Activated T-helper 1 cell treated with anti-CD3 and anti-CD28 coated beads, Interleukin-2, amount 50 U/mL, for 16 hours (primary cell): ENCODE measurements at places on chromosomes 5 and 9.

- DNase-seq, result no peak
Observed at GRCh38 chr9:112241491-112241890, 66.4 kb upstream of the SUSD1 start.

DNA sequence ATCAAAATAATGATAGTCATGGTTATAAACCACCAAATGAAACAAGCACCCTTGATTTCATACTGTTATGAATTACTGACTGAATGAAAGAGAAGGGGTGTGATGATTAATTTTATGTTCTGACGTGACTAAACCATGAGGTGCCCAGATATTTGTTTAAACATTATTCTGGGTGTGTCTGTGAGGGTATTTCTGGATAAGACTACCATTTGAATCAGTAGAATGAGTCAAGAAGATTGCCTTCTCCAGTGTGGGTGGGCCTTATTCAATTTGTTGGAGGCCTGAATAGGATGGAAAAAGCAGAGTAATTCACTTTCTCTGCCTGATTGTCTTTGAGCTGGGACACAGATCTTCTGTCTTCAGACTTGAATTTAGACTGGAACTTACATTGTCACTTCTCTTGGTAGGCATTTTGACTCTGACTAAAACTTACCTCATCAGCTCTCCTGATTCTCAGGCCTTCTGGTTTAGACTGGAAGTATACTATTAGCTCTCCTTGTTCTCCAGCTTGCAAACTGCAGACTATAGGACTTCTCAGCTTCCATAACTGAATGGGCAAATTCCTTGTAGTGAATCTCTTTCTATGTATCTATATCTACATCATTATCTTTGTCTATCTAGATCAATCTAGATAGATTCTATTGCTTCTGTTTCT is 321.9 kb upstream of the TARS1 start:
- DNase-seq, result no peak

GRCh38 chr5:56052735-56053134 is 58.0 kb upstream of the IL6ST start:
- DNase-seq, result no peak

- DNase-seq, result no peak
Observed at GRCh38 chr5:57719216-57719615, 236.6 kb upstream of the ACTBL2 start.

DNA sequence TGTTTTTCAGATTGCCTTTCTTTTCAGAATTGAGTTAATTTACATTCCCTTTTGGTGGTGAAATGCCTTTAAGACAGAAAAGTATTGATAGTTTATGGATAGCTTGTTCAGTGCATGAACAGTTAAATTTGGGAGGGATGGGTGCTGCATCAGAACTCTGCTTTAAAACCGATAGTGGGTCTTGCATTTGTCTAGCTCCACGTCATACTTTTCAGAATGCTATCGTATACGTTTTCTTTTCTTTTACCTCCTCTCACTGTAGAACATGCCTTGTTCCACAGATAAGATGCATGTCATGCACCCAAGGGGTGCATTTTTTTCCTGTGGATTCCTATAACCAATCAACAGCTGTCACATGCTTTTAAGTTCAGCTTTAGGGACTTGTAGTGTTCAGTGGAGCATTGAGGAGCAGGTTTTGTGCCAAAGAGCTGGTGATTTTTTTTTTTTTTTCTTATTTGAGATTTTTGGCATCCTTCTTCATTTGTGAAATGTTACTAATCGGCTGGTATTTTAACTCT is 2.3 kb downstream of the SLC44A1 start:
- no peak for DNase-seq

DNA sequence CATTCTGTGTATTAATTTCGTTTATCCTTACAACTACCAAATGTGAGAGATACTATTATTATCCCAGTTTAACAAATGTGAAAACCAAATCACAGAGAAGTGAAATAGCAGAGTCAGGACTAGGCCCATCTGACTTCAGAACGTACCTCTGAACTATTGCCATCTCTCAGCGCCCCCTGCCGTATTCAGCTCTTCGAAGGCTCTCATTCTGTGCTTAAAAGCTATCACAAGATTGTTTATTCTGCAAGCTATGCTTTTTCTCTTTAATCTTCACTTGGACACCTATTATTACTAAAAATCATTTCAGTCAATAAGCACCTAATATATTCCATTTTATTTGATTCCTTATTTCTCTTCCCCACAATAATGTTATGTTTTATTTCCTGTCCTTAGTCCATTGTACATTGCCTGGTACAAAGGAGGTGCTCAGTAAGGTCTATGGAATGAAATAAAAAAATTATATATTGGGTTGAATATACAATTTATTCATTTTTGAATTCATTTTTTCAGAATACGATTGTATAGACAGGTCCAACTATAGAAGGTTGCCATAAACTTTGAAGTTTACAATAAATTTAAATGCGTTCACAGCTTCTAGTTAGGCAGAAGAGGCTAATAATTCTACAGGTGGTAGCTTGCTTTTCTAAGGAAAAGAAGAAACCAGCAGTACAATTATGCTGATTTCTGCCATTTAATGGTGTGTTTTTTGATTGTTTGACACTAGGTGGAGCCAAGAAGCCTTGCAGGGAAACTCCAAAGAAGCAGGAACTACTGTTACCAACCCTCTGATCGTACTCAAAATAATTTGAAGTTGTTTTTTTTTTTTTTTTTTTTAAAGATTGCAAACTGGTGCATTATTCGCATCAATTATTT is 202.2 kb upstream of the DMRTA1 start:
- no peak for DNase-seq

GRCh38 chr5:135387629-135387960 is 11.4 kb downstream of the MACROH2A1 start:
- no peak for DNase-seq

GRCh38 chr9:133120501-133121197 is 391 bp downstream of the RALGDS start:
- DNase-seq, result no peak

- no peak for DNase-seq
Observed at GRCh38 chr9:20490246-20490834, 132.0 kb downstream of the MLLT3 start.

- no peak for DNase-seq
Observed at GRCh38 chr9:19445452-19445851, 36.6 kb downstream of the ACER2 start.

DNA sequence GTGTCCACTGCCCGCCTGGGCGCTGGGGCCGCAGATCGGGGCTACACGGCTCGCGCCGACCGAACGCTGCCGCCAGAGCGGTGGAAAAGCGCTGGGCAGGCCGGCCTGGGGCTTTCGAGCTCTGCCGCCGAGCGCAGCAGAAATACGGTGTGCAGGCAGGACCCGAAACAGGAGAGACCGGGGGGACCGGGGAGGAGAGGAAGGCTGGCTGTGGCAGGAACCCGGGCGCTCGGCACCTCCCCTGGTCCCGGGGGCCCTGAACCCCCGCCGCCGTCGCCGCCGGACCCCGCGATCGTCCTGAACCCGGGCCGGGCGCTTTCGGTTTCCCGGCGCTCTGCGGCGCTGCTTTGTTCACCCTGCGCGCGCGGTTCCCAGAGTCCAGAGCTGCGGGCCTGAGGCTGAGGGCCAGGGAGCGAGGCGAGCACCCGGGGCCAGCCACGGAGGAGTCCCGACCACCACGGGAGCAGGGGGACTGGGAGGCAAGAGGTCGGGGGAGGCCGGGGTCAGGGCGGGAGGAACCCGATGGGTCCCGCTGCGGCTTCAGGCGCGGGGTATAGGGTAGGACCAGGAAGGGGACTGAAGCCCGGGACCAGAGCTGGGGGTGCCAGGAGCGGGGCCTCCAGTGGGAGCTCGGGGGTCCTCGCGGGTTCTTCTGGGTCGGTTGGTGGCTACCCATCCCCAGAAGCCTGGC is 12.0 kb downstream of the IRX2 start:
- no peak for DNase-seq

GRCh38 chr5:30839956-30840355 is 353.5 kb upstream of the CDH6 start:
- no peak for DNase-seq

- no peak for DNase-seq
Observed at GRCh38 chr9:14895806-14896205, 14.4 kb downstream of the FREM1 start.

GRCh38 chr9:136625101-136626065 is 37.3 kb upstream of the EGFL7 start:
- DNase-seq, result no peak

DNA sequence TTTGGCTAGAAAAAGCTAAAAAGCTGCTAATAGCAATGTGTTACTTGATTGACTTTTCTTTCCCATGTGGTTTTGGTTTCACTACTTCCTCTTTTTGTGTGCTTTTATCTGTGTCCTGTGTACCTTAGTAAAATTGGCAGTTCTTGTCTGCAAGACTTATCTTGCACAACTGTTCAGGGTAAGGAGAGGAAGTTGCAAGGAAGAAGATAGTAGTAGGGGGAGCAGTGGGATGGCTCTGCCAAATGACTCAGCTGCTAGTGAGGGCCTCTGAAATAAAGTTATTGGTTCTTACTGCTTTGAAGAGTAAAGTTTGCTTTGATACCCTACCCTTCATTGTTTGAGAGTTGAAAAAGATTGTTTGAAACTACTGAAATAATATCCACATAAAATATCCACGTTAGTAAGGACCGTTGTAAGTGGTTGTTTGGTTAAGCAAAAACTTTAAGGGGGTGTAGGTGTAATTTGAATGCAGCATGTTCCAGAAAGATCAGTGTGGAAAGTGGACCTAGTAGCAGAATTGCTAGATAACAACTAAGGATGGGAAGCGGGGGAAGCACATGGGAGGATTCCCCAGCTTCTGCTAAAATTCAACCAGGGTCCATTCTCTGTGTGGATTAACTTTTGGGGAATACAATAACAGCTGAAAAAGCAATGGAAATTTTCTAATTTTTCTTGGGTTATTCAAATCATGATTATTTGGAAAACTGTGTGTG is 123.5 kb downstream of the SCAMP1 start:
- no peak for DNase-seq

GRCh38 chr5:147567917-147568598 is 58.2 kb upstream of the DPYSL3 start:
- no peak for DNase-seq

- DNase-seq, result no peak
Observed at GRCh38 chr5:94024620-94025019, 283.2 kb upstream of the POU5F2 start.

GRCh38 chr9:89254773-89255125 is 56.2 kb upstream of the CKS2 start:
- DNase-seq, result no peak

DNA sequence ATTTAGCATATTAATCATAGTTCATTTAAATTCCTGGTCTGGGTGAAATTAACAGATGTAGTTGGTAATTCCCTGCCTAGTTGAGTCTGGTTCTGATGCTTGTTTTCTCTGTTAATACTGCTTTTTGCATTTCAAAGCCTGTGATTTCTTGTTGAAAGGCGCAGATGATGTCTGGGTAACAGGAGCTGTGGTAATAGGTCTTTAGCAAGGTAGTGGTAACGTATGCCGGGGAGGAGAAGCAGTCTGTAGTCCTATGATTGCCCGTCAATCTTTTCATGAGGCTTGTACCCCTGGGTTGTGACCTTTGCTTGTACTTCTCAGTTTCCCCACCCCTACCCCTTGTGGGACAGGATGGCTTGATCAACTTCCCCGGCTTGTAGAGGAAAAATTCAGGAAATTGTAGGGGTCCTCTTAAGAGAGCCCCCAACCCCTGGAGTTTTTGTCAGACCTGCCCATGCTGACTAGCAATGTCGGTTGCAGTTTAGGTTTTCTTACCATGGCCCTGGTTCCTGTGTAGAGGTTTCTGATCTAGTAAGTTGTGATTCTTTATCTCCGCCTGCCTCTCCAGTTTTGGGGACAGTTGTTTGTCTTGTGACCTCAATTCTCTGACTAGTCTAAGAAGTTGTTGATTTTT is 55.4 kb downstream of the SPIN1 start:
- no peak for DNase-seq

GRCh38 chr5:157819502-157820115 is 39.3 kb downstream of the CLINT1 start:
- DNase-seq, result no peak

DNA sequence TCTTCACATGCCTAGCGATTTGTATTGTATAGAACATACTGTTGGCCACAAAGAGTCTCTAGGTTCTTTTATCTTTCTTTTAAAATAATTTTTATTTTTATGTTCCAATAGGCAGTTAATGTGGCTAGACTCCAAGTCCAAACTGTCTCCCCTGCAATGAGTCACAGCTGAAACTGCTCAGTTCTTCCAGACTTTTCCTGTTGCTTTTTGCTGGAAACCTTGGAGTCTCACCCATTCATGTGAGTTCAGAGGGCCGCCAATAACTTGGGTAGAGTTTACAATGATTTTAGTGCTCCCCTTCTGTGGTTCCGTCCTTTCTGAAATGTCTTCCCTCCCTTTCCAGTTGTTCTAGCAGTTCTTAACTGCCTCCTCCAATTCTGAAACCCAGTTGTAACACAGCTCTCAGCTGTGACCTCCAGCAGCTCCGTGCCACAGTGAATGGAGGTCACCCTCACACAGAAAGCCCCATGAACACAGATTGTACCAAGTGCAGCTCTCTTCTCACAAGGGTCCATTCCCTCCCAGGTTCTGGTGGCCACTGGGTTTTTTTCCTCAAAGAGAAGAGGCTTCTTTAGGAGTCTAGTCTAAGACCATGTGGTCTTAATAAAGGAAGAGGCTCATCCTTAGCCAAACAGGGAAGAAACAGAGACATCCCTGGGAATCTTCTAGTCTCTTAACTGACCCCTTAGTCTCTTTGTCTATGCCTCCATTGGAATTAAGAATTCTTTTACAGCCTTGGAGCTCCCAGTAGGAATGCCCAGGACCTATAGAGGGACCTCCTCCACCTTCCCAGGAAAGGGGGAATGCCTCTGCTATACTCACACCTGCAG is 198.5 kb downstream of the SPOCK1 start:
- DNase-seq, result no peak

GRCh38 chr5:92945605-92946097 is 635.4 kb downstream of the NR2F1-AS1 start:
- DNase-seq, result no peak

DNA sequence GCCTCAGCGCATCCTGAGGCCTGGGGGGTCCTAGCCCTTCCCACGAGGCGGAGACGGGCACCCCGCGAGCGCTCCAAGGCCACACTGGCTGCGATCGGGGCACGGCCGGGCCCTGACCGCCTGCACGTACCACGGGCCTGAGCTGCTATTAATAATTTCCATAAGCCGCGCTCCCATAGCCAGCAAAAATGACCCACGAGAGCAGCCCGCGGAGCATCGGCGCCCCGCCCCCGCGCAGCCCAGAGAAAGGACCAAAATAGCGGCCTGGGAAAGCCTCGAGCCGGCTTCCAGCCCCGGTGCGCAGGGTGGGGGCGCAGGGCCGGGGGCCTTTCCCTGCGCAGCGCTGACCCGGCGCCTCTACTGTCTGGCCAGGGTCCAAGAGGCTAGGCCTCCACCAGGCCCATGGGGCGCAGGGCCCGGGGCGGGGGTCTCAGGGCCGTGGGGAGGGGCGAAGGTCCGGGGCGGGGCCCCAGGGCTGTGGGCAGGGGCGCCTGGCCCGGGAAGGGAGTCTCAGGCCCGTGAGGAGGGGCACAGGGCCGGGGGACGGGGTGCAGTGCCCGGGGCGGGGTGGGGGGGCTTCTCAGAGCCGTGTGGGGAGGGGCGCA is 54.4 kb downstream of the EXD3 start:
- no peak for DNase-seq

DNA sequence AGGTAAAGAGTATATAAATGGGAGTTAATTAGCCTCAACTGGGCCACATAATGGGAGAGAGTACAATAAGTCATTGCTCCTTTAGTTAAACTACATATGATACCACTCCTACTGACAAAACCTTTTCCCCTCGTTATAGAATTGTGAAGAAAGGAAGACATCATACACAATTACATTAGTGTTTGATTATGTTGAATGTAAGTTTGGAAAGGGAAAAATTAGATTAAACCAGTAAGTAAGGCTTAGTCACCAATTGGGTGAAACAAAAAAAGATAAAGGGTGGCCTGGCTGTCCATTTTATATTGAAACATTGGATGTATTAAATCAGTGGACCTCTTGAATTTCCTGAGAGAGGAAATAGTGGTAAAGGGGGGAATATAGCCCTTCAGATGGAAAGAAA is 464.3 kb upstream of the PAPPA start:
- DNase-seq, result no peak
